Myometrial cell (primary cell): ENCODE measurements at places on chromosomes 5 and 9. TPM values are rescaled to one million over a fixed set of nuclear protein-coding genes. Genes with fewer than 3 reads are reported as not detected.

Gene CDH10
- total RNA-seq, result under 0.01 and 0.35 TPM in 2 replicates

Gene CARTPT
- not detected in 2 replicates for total RNA-seq

Gene PCDH1
- not detected in 2 replicates for total RNA-seq

Gene C7
- 1.4 and 2.8 TPM in 2 replicates for total RNA-seq

Gene CATSPER3
- total RNA-seq, result under 0.01 TPM in 1 of 2 replicates, not detected in the other

Gene VLDLR
- total RNA-seq, result 3.5 and 4.6 TPM in 2 replicates

Gene ABLIM3
- total RNA-seq, result 42.9 and 47.0 TPM in 2 replicates

Gene TYRP1
- not detected in 2 replicates for total RNA-seq

Gene ACOT12
- 0.18 TPM in 1 of 2 replicates, not detected in the other for total RNA-seq

Gene IL9
- total RNA-seq, result not detected in 2 replicates

Gene GFI1B
- total RNA-seq, result not detected in 2 replicates

Gene SKP1
- total RNA-seq, result 240 and 279 TPM in 2 replicates
